Activated CD4-positive, alpha-beta T cell treated with anti-CD3 and anti-CD28 coated beads, Interleukin-10, Interleukin-2, amounts not matched to agents 100 ng/mL and 50 ng/mL, durations not matched to agents 16 hours and 8 hours (primary cell): ENCODE measurements at places on chromosomes 16 and 17.

GRCh38 chr16:71337631-71338030 lies 20.9 kb upstream of the CALB2 start:
- no peak for DNase-seq

DNA sequence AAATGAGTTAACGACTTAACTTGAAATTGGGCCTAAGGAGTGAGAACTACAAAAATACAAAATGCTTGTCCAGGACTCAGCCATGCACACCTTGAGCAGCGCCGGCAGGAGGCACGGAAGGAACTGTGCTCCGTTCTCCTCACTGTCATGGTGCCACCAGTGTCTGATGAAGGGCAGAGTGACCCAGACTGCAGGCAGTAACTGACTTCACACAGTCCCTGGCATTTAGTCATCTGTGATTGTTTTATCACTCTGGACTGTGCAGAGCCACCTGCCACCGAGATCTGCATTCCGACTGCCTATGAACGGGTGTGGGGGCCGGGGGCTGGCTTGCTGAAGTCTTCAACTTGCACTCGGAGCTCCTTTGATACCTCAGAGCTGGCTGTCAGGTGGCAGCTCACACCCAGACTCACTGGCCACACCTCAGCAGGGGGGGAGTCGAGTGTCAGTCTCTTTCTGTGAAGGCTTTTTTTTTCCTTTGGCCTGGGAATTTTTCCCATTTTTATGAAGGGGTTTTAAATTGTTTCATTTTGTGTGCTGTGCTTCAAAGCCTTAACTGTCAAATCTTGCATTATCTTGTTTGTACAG lies 20.2 kb upstream of the ENDOV start:
- no peak for DNase-seq

DNA sequence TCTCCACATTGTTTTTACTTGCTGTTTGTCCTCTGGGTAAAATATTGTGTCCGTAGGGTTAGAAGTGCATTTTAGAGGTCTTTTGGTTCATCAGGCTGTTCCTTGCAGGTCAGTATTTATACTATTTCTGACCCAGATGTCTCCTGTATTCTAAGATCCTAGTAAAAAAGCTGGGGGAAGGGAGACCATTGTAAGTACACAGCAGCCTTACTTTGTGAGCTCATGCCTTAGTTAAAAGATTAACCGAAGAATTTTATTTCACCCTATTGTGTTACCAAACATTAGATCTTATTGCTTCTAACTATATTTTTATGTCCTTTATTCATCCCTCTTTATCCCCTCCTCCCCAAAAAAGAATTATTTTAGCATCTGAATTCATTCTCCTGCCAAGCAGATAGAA lies 444.1 kb upstream of the RBFOX1 start:
- no peak for DNase-seq

- no peak for DNase-seq
Observed at GRCh38 chr17:28684963-28685362, 23.0 kb downstream of the SUPT6H start.

DNA sequence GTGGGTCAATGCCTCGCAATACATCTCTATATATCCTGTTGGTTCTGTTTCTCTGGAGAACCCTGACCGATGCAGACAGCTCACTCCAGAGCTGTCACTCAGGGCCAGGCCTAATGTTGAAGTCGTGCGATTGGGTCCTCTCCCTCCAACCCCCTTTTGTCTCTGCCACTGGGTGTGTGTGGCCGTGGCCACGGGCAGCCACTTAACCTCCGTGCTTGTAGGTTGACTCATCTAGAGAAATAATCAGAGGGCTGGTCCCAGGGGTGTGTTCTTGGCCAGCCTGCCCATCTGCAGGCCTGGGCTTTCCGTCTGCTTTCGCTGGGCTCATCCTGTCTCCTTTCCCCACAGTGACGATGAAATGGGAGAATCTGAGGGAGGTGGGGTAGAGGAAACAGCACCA lies 7.4 kb downstream of the ADAD2 start:
- no peak for DNase-seq

DNA sequence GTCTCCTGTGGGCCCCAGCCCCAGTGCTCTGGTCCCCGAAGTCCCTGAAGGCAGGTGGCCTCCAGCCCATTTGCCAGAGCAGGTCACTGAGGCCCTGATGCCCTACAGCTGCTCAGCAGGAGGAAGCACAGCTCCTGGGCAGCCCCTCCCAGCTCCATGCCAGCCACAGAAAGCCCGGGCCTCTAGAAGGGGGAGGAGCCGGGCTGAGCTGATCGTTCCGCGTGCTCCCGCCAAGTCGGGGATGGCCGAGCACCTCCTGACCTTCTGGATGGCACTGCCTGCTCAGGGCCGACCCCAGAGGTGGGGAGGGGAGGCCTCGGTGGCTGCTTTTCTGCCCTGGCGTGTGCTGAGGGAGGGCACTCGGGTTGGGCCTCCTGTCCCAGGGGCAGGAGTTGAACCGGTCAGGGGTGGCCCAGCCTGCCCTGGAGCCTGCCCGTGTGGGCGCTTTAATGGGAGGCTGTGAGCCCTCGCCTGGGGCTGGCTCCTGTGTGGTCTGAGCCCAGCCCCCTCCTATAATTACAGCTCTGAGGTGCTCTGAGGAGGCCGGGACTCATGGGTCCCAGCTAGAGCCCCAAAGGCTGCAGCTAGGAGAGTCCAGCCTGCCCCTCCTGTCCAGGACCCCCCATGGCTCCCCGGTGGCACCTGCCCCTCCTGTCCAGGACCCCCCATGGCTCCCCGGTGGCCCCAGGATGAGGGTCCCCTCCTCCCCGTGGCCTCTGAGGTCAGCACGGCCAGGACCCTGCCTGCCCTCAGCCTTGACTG lies 29.7 kb downstream of the ZFPM1 start:
- DNase-seq, result no peak

DNA sequence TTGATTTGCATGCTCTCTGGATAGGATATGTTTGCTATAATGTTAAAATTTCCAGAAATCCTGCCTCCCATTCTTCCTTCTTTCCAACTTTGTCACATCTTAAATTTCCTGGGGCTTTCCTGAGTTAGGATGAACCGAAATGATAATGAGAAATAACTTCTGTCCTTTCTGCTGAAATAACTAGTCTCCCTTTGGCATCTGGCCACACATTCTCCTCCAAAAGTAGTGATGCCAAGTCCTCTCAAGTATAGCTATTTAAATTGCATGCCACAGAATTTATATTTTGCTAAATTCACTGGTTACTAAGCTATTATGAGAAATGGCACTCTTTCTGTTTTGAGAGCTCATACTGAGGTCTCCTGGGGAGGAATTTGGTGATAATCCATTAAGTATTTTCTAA lies 30.6 kb downstream of the FAM20A start:
- DNase-seq, result no peak

DNA sequence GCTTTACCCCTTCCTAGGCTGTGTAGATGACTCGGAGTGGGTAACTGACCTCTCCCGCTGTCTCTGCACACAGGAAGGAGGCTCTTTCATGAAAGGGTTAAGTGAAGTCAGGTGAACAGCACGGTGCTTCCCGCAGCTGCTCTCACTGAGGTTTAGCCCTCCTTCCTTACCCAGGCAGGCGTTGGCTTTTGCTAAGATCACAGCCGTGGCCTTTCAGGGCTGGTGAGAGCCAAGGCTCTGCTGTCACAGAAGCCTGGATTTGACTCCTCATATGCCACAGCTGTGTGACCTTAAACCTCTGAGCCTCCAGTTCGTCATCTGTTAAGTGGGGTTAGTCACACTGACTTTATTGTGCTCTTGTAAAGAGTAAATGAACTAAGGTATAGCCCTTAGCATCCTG lies 90.9 kb upstream of the PLCG2 start:
- no peak for DNase-seq

- no peak for DNase-seq
Observed at GRCh38 chr17:11324021-11324420, 83.0 kb downstream of the SHISA6 start.

DNA sequence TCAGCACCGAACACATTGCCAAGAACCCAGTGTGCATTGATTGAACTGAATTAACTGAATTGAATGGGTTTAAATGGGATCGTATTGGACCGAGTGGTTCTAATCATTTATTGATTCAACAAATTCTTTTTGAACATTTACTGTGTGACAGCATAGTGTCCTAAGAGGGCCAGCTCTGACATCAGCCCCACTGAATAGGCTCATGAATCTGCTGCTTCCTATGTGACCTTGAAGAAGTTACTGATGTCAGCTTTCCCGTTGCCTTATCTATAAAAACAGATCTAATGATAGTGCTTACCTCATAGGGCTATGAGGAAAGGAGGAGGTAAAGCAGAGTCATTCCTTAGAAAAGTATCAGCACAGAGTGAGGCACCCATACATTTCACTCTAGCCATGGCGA lies 226.3 kb downstream of the CBLN1 start:
- DNase-seq, result no peak

GRCh38 chr17:43983515-43984411 lies 20.7 kb upstream of the NAGS start:
- DNase-seq, result no peak

DNA sequence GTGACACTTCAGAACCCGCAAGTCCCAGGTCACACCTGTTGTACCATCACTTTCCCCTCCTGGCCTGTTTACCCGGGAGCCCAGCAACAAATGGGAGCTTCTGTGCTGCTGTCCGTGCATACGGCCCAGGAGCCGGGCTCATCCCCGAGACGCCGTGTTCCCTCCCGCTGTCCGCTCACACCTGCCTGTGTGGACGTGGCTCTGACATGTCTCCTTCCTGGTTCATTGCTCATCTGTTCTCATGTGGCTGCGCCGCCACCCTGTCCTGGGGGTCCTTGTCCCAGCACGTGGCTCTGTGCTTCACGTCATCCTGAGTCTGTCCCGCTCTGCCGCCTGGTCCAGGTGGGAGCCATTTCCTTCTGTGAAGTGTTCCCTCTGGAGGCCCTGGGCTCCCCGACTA lies 37.9 kb downstream of the TBCD start:
- DNase-seq, result no peak

DNA sequence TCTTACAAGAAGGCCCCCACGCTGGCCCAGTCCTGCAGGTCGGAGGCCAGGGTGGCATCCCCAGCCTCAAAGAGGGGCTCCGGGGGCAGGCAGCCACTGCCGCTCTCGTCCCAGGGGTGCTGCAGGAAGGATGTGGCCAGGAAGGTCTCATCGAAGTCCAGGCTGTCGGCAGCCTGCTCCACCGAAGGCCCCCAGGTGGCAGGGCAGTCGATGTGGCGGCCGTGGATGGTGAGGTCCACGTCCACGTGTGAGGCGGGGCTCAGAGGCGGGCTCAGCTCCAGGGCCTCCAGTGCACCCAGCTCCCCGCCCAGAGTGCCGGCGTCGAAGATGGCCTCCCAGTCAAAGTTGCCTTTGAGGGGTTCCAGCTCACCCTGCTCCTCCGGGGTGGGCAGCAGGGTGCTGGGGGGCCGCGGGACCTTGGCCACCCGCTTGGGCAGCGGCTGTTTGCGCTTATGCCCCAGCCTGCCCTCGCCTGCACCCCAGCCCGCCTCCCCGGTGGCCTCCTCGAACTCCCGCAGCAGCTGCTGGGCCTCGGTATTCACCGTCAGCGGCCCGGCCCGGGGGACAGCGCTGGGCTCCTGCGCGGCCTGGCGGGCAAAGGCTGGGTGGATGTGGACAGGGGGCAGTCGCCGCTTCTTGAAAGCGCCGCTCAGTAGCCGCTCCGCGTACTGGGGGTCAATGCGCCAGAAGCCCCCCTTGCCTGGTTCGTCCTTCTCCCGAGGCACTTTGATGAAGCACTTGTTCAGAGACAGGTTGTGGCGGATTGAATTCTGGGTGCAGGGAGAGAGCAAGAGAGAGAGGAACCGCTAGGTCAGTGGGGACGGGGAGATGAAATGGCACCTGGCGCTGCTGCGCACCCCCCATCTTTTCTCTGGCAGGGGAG lies 3.5 kb downstream of the FOXJ1 start:
- DNase-seq, result no peak

DNA sequence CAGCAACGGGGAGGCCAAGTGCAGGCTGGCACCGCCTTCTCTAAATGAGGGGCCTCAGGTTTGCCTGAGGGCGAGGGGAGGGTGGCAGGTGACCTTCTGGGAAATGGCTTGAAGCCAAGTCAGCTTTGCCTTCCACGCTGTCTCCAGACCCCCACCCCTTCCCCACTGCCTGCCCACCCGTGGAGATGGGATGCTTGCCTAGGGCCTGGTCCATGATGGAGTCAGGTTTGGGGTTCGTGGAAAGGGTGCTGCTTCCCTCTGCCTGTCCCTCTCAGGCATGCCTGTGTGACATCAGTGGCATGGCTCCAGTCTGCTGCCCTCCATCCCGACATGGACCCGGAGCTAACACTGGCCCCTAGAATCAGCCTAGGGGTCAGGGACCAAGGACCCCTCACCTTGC lies 18.5 kb downstream of the NGFR start:
- DNase-seq, result no peak

GRCh38 chr17:29054835-29055234 lies 11.9 kb downstream of the PIPOX start:
- DNase-seq, result no peak

GRCh38 chr16:9695152-9695551 lies 487.1 kb downstream of the GRIN2A start:
- no peak for DNase-seq

DNA sequence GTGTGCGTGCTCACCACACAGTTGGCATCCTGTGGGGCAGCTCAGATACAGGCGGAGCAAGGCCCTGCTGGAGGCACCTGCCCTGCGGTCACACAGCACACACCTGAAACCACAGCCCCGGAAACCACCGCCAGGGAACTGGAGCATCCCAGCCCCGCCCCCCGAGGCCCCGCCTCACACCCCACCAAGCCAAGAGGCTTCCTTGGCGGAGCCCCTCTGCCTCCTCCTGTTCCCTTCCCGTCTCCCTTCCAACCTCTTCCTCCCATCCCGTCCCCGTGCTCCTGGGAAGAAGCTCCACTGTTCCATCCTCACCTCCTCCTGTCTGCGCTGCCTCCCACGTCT lies 205.5 kb downstream of the NTN1 start:
- DNase-seq, result no peak

GRCh38 chr16:73319737-73320136 lies 271.8 kb upstream of the ZFHX3 start:
- no peak for DNase-seq

DNA sequence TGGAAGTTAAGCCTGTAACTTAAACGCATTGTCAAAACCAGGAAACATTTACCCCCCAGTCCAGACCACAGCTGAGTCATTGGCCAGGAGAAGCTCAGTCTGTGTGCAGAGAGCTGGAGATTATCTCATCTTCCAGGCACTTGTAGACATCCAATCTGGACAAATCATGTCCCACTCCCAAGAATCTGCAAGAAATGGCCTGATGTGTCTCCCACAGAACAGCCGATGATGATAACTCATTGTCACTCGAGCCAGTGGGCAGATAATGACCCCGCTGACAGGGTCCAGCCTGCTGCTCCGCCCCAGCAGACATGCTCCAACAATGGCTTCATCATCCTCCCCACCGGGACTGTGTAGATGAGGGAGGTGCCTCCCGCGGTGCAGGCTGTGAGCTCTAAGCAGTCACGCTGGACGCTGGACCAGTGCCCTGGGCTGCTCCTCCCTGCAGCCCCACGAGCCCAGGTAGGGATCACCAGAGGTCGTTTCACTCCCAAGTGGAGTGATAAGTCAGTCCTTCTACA lies 322.5 kb downstream of the C16orf95 start:
- DNase-seq, result no peak

DNA sequence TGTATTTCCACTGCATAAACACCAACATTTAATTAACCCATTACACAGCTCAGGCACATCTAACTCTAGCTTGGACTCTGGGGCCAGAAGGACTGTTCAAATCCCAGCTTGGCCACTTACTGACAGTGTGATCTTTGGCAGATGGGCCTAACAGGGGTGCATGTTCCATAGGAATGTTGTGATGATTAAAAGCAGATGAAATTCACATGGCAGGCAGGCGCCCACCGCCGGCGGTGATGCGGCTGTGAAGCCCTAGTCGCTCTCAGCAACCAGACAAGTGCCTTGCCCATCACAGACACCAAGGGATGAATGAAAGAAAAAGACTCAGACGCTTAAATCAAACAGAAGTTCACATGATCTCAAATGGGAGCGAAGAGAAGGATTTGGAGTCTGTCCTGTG lies 84.6 kb upstream of the WSB1 start:
- no peak for DNase-seq
